ENCODE measurements at places on chromosomes 2 and 18.
A peak's percentile ranks its signal among the peaks of the same experiment; 100 is the strongest.

- DNase-seq, result peak; percentile 23
Observed at GRCh38 chr2:219045937-219046550, 4.7 kb upstream of the CFAP65 start.

DNA sequence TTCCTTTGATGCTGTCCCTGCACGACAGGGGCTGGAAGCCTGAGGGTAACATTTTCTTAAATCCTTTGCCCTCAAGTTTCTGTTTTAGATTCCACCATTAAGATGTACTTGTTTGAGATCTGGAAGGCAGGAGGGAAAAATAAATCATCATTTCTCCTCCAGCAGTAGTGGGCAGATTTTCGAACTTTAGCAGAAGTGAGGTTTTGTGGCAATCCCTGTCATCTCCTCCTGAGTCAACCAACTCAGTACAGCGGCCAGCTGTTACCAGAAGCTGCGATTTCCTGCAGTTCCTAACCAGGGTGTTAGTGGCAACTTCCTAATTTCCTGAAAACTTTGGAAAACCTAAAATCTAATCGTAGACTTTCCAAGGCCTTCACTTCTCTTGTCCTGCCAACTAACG lies 517.2 kb upstream of the ACVR2A start:
- peak; percentile 19 for DNase-seq

- no peak for DNase-seq
Observed at GRCh38 chr2:188404341-188405004, 112.8 kb downstream of the GULP1 start.

DNA sequence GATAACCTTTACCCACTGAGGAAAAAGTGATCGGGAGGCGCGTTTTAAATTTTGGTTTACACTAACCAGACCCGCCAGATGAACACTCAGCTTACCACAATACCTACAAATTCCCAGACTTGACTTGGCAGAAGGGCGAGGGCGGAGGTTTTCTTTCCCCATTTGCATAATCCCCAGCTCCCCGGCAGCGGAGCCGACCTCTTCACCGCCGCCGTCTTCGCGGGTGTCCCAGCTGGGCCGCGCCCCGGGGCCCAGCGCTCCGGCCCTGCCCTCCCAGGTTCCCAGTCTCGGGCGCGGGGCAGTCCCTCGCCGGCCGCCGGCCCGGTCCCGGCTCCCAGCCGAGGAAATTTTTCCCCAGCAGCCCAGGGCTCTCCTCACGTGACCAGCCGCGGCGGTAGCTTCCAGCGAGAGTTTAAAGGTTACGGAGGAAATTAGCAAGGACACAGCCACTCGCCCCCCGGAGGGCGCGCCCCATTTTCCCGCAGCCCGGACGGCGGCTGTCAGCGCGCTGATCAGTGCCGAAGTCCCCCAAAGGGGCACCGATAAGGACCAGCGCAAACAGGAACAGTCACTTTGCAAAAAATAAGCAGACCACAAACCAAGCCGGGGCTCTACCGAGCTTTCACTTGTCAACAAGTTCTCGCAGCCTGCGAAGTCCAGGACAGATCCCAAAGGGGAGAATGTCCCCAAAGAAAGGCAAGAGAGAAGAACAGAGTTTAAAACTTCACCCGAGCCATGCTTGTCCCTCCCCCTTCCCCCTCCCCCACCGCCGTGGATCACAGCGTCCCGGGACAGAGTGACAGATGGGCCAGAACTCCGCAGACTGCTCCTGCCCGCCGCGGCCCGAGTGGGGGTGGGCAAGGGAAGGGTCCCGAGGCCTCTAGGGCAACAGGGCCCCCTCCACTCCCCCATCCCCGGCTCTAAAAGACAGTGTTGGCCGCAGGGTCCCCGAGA lies 1.3 kb upstream of the PRKCE start:
- peak; percentile 48 for DNase-seq
